ENCODE measurements at places on chromosomes 3 and 15. TPM values are rescaled to one million over a fixed set of nuclear protein-coding genes. Genes with fewer than 3 reads are reported as not detected.

CFAP91 gene
- 0.26 TPM for total RNA-seq

ISL2 gene
- 0.89 TPM for total RNA-seq

SLC51A gene
- total RNA-seq: not detected

UBAP1L gene
- 6.3 TPM for total RNA-seq

CEMIP gene
- total RNA-seq: not detected

TRPM1 gene
- not detected for total RNA-seq

LRRC3B gene
- not detected for total RNA-seq

ANO10 gene
- 3.5 TPM for total RNA-seq

CASR gene
- total RNA-seq: not detected

C2CD4B gene
- 0.58 TPM for total RNA-seq

Measured in activated CD4-positive, alpha-beta T cell treated with anti-CD3 and anti-CD28 coated beads, Interleukin-2, amount 10 ng/mL, durations not matched to agents 24 days and 14 days (primary cell).